ENCODE measurements at places on chromosomes 13 and 19.

GRCh38 chr13:36915106-36915505 lies 4.9 kb downstream of the SMAD9 start:
- DNase-seq, result no peak

- no peak for DNase-seq
Observed at GRCh38 chr13:35573639-35574038, 97.2 kb upstream of the MAB21L1 start.

GRCh38 chr19:36963280-36963679 lies 47.1 kb downstream of the ZNF568 start:
- DNase-seq, result peak; percentile 80

DNA sequence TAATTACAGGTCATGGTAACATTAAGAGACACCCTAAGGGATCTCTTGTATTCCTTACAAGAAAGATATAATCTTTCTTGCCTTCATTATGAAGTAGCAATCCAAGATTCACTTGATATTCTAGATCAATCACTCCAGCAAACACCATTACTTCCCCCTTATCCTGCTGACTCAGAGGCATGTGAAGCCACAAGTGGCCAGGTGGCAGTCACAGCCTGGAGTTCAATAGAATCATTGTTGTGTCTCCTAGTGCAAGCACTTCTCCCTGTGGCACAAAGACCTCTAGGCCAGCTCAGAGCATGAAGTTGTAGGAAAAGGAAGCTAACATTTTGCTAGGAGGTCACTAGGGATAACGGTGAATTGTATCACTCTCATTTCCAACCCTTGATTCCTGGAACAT lies 864.3 kb upstream of the ATXN8OS start:
- DNase-seq, result no peak

DNA sequence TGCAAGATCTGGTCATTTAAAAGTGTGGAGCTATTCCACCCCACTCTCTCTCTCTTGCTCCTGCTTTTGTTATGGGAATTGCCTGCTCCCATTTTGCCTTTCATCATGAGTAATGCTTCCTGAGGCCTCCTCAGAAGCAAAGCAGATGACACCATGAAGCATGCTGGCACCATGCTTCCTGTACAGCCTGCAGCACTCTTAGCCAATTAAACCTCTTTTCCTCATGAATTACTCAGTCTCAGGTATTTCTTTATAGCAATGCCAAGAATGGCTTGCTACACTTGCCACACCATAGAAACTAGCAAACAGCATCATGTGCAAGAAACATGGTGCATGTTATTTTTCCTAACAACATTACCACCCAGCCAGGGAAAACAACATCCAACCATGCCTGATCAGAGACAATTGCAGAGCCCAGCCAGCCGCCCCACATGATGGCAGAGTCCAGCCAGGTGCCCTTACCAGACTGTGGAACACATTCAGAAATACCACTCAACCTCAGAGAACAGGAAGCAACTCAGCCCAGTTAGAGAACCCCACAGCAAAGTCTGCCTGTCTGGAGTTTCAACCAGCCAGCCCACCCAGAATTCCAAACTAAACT lies 36.9 kb downstream of the SYDE1 start:
- DNase-seq, result no peak

GRCh38 chr13:98301721-98302120 lies 124.7 kb upstream of the RNF113B start:
- no peak for DNase-seq

DNA sequence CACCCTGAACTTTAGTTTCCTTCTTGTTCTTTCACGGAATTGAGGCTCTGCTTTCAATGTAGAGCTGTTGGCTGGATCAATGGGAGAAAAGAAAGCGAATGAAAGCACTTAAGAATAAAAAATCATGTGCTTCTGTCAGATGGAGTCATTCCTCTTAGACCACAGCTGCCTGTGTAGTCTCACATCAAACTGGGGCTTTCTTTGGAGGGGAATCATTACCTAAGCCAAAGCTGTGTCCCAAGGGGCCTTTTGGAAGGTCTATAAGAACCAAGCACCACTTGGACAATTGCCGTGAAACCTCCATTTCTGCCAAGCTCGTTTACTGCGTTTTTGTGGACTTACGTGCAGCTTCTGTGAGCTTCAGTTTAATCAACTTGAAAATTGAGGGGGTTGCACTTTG lies 44.2 kb upstream of the RNF113B start:
- peak; percentile 99 for DNase-seq

- DNase-seq, result no peak
Observed at GRCh38 chr13:48902368-48902767, 73.3 kb upstream of the FNDC3A start.

GRCh38 chr13:50762969-50763567 lies 80.4 kb downstream of the DLEU7 start:
- no peak for DNase-seq

DNA sequence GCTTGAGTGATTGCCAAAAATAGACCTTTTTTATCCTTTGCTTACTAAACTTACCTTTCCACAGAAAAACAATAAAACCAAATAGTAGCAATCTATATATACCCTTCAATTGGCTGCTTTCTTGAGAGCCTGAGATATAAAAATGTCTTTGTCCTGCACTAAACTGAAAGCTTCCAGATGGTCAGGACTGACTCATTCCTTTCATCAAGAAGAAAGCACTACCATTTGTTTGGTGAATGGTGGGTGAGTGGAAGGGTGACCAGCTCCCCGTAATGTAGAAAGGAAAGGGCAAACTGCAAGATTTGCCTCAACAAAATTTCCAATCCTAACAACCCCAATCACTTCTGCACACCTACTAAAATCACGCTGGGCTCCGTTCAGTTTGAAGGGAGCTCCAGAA lies 67.8 kb downstream of the SACS start:
- no peak for DNase-seq

GRCh38 chr19:1304197-1304924 lies 18.7 kb downstream of the EFNA2 start:
- no peak for DNase-seq

GRCh38 chr13:27806744-27807387 lies 14.6 kb downstream of the GSX1 start:
- no peak for DNase-seq

DNA sequence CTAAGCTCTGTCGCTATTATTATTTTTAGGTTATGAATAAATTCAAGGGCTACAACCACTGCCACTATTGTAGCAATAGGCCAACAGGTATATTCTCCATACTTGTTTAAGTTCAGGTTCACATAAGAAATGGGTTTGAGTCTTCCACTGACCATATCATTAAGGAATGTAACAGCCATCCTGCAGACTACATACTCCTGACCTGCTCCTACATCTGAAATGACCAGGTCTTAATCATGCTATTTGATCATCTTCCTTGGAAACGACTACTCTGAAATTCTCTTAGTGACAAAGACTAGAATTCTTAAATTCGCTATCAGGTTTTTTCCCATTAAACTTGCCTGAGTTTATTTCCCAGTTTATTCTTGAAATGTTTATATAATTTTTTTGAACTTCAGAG lies 66.8 kb downstream of the IPO5 start:
- no peak for DNase-seq

DNA sequence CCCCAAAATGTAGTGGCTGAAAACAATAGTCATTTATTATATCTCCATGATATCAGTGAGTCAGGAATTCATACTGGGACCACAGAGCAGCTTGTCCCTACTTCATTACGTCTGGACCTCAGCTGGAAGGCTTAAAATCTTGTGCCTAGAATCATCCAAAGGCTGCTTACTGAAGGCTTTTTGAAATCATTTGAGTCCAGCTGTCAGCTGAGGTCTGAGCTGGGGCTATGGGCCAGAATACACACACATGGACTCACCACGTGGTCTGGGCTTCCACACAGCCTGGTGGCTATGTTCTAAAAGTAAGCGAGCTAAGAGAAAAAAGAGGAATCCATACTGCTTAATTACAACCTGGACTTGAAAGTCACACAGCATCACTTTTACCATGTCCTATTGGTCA lies 209.2 kb downstream of the KCTD12 start:
- no peak for DNase-seq

- peak; percentile 83 for DNase-seq
Observed at GRCh38 chr13:107866032-107866940, 349.1 kb downstream of the LIG4 start.

GRCh38 chr13:113152691-113152983 lies 5.8 kb upstream of the PROZ start:
- peak; percentile 48 for DNase-seq

DNA sequence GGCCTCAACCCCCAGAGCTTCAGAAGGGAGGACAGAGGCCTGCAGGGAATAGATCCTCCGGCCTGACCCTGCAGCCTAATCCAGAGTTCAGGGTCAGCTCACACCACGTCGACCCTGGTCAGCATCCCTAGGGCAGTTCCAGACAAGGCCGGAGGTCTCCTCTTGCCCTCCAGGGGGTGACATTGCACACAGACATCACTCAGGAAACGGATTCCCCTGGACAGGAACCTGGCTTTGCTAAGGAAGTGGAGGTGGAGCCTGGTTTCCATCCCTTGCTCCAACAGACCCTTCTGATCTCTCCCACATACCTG lies 969 bp upstream of the CEACAM5 start:
- DNase-seq, result no peak

Data from DMS79 treated with DMSO at 0.1 percent for 48 hours (cell line).